ENCODE measurements at places on chromosomes 3 and 15. TPM values are rescaled to one million over a fixed set of nuclear protein-coding genes. Genes with fewer than 3 reads are reported as not detected.

GRCh38 chr15:79184465-79184892, 93.9 kb upstream of the RASGRF1 start:
- DNase-seq: peak; percentile 71

DNA sequence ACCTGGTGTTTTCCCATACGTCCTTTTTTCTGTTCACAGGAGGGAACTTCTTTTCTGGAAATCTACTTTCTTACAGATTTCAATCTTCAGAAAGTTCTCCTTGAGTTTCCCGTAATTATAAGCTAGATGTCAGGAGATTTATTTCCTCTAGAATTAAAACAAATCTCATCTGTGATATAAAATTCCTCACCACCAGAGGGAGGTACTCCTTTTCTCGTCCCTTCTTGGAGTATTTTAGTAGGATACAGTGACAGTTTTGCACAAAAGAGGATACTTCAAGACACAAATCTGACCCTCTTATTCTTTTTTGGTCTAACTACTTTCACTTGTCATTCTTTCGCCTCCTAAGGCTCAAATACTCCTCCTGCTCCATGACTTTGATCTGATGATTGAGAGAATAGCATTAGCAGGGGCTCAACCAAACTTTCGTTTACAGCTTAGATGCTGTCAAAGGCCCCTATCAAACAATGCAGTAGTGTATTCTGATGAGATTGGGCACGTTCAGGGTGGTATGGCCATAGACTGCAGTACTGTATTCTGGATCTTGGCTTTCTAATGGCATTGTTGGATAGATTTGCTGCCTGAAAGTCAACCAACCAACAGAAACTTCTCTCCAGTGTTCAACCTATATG, 38.0 kb downstream of the TMEM41A start:
- DNase-seq: no peak

DNA sequence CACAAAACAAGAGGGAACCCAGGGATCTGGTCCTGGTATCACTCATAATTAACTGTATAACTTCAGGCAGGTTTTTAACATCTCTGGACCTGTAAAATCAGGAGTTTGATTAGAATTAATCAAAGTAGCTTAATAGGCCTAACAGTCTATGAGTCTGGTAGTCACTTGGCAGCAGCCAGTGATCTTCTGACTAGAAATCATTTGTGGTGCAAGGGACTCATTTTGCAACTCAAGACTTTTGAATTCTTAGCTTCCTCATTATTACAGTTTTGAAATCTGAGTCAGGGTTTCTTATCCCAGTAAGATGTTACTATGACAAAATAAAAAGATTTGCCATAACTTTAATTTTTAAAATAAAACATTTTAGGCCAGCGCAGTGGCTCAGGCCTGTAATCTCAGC, 70.8 kb downstream of the TMCC1 start:
- no peak for DNase-seq

- no peak for DNase-seq
These were observed 3.7 kb downstream of the SLC6A20 start for GRCh38 chr3:45792516-45793172.

- DNase-seq: no peak
These were observed 85.4 kb upstream of the TPM1 start for GRCh38 chr15:62957130-62957529.

- DNase-seq: no peak
These were observed 44.3 kb downstream of the CERS3 start for GRCh38 chr15:100484443-100484842.

DNA sequence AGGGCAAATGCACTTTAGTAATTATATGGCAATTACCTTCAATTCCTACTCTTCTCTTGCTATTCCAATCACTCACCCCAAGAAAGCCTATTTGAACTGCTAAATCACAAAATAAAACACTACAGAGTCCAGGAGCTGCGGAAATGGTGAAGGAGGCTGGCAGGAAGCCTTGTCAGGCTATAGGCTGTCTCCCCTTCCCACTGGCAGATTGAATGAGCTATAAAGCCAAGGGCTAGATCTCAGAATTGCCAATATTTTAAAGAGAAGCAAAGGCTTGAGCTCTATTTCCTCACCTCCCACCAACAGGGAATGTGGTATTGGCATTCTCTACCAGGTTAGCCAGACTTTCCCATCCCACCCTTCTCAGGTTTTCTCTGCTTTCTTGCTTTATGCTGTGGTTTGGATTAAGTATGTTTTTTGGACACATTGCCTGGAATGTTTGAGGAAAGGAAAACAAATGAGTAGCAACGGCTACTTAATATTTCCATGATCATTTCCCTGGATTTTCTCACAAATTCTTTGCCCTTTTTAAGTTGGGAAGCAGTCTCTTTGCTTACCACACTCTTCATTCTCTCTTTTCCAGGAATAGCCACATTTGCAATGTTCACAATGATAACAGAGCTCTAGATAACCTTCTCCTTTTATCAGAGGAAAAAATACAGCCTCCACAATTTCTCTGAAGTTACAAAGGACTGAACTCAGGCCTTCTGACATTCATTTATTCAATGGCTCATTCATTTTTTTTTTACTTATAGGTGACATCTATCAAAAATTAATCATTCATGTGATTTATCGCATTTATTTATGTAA, 1125.4 kb downstream of the ROBO1 start:
- no peak for DNase-seq

GRCh38 chr3:123284399-123285010, 82.8 kb downstream of the SEC22A start:
- no peak for DNase-seq

- DNase-seq: no peak
These were observed 33.6 kb downstream of the CD276 start for GRCh38 chr15:73717802-73718201.

GRCh38 chr15:86236356-86237110, 156.9 kb downstream of the AGBL1 start:
- no peak for DNase-seq

DNA sequence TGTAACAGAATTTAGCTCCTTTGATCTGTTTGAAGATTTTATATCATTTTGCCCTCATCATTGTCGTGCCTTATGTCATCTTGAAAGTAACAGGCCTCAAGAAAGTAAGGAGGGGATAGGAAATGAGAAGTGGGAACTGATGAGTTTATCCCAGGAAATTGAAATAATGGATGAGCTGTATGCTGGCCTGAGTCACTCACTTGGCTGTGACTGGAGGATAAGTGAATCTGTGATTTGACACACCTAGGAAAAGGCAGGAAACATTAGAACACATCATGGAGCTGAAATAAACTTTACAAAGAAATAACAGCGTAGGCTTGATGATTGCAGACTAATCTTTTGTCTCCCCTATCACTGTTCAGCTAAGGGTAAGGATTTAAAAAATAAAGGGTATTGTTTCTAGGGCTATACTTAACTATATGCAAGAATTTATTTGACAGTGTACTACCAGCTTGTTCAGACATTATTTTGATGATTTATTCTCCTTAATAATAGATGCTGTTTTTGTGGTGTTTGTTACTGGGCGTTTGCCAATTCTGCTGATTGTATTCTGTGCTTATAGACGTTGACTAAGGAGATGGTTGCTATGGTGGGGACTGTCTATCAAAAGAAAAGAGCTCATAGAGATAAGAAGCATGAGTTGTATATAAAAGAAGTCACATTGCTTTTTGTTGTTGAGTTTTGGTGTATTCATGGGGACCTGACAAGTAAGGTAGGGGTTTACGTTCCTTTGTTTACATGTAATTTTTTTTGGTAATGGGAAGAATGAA, 105.6 kb upstream of the ROPN1 start:
- no peak for DNase-seq

GRCh38 chr3:39558775-39559306, 91.4 kb downstream of the MOBP start:
- no peak for DNase-seq

DNA sequence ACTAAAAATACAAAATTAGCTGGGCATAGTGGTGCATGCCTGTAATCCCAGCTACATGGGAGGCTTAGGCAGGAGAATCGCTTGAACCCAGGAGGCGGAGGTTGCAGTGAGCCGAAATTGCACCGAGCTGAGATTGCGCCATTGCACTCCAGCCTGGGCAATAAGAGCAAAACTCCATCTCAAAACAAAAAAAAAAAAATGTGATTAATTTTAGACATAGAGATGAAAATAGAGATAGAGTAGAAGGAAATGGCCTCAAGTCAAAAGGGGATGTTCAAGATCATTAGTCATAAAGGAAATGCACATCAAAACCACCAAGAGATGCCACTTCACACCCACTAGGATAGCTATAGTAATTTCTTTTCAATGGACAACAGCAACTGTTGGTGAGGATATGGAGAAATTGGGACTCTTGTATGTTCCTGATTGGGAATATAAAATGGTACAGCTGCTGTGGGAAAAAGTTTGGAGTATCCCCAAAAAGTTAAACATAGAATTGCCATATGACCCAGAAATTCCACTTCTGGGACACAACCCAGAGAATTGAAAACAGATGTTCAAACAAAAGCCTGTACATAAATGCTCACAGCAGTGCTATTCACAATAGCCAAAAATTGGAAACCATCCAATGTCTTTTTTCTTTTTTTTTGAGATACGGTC, 55.4 kb downstream of the ABHD2 start:
- DNase-seq: no peak

DNA sequence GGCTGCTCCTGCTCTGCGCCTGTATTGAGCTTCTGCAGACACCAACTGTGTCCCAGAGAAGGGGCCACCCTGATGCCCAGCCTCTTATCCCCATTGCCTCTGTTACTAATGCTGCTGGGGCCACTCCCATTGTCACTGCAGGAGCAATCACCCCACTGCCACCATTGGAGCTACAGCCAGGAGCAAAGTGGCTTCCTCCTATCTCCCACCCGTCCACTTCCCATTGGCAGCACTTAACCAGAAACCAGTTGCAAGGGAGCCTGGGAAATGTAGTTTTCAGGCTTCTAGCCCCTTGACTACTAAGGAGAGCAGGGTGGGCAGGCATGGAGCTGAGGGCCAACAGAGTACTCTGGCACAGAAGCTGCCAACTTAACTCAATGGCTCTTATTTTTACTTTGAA, 55.9 kb upstream of the KLF13 start:
- no peak for DNase-seq

GRCh38 chr15:64617727-64618126, 157.3 kb downstream of the ZNF609 start:
- no peak for DNase-seq

DNA sequence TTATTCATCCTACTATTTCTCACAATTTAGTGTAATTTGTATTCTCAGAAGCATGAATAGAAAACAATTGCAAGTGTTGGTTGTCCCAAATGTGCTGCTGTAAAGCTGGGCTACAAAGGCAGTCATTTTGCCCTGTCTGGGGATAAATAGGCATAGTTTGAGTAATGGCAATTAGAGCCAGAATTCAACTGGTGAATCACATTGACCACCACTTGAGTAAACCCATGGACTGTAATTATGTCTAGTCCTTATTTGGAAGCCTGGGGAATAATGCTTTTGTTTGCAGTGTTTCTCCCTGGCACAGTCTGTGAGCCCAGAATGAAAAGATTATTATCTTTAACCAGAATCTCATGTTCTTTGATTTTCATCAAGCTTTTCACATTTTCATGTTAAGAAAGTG, 30.5 kb upstream of the CHL1 start:
- no peak for DNase-seq

GRCh38 chr3:184321666-184322065, 7.3 kb downstream of the EIF4G1 start:
- DNase-seq: no peak

DNA sequence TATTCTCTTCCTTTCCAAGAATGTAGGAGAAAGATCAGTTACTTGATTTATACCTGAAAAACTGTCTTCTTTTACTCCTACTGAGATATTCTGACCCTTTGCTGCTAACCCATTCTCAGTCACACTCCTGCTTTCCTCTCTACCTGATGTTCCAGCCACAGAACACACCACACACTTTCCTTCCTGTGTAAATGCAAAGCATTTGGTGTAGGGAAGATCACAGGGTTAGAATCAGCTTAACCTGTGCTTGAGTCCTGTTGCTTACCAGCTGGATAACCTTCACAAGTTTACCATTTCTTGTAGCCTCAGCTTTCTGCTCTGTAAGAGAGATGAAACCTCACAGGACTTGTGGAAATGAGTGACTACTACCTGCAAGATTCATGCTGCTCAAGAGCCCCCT, 489.8 kb upstream of the GOLIM4 start:
- no peak for DNase-seq

DNA sequence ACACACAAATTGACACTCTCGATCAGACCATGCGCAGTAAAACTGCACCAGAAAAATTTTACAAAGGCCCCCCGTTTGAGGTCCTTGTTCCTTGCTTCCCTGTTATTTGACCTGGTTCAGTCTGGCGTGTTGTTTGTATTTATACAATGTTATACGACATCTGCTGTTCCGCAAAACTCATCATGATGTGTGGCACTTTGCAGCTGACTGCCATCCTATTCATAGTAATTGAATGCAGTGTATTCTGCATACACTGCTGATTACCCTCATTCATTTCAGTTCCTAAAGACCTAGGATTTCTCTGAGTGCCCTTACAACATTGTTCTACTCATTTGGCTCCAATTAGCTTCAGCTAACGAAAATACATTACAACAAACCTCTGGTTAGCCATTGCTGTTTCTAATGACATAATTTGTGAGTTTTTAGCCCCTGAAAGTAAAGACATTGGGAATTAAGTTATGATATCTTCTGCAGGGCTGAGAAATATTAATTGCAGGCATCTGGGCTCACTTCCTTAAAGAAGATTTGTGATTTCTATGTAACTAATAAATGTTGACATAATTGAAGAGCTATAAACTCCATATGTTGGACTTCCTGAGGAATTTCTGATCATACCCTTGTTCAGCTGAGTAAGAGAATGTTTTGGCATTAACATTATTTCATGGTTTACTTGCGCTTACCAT, 75.7 kb downstream of the C3orf38 start:
- no peak for DNase-seq

DNA sequence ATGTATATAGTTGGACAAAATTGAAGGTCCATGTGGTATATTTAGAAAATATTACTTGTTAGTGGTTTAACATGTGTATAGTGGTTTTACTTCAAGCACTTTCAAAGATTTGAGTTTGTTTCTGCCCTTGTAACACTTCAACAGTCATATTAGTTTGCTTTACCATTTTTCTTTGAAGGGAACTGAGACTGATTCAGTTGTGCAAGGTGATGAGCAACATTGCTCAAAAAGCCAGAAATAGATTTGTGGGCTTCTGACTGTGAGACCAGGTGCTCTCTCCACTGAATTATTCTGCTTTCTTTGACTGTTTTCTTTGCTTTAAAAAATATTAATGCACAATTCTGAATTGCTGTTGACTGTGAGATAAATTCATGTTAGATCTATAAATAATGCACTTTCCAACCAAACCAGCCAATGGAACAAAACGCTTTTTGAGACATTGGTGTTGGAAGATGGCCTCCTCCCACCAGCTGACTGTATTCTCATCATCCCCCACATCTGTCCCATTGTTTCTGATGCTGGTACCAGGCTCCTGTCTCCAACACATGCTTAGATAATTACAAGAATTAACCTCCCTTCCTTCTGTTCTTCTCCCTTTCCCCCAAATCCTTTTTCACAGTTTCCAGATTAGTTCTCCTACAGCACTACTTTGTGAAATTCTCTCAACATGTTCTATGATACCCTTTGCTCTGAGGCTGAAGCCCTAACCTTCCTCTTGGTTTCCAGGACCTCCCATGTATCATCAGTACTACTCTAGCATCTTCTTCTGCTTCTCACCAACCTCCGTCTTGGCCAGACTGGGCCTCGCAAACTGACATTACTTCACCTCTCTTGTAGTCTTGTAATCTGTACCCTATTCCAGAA, 27.9 kb downstream of the PLCL2 start:
- no peak for DNase-seq

The NANOGP8 gene
- not detected for total RNA-seq

The MORC1 gene
- total RNA-seq: not detected

The ANKRD34C gene
- total RNA-seq: not detected

The POPDC2 gene
- total RNA-seq: 1.9 TPM

The B3GNT5 gene
- 12.4 TPM for total RNA-seq

The CLRN1 gene
- not detected for total RNA-seq

The SPTBN5 gene
- 1.4 TPM for total RNA-seq

The ANP32A gene
- 136 TPM for total RNA-seq

The NEK11 gene
- 1.6 TPM for total RNA-seq

The SEMA3B gene
- 0.77 TPM for total RNA-seq
